Activated naive CD4-positive, alpha-beta T cell (primary cell): ENCODE measurements at places on chromosomes 2 and 18.

DNA sequence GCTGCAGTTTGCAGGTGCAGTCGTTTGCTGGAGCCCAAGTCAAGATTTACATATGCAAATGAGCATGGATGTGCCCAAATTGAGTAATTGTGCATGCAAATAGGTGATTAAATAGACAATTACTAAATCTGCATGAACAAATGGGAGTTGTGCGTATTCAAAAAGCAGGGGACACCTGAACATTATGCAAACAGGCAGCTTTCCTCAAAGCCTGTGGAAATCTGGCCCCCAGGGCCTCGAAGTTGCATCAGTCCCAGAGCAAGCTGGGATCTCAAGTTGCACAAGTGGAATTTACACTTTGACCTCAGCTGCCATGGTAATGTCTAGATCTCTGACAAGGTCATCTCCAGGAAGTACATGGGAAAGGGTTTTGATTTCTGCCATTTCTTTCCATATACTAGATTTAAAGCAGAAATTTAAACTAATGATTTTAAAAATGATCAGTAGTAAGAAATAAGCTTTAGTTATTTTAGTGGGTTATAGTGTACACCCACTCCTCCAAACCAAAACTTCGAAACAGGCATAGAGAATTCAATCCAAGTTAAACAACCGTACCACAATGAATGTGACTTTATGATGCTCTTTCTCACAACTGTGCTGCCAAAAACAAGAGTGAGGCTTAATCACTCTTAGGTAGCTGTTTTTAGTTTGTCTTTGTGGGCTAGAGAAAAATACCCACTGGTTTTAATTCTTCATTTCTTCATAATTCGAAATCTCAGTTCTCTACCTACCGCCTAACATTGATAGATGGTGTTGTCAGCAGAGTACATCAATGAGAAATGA is 110.7 kb downstream of the RND3 start:
- DNase-seq = no peak

DNA sequence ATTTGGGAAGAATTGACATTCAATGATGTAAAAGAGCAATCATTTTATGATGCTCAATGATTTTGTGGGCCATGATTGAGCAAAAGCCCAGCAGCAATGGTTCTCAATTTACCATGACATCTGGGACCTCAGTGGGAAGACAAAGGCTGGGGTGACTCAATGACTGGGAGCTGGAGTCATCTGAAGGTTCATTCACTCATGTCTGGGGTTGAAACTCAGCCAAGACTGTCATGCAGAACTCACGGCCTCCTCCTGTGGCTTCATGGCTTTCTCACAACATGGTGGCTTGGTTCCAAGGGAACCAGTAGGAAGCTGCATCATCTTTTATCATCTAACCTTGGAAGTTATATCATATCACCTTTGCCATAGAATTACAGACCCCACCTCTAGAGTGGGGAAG is 45.1 kb upstream of the CD226 start:
- DNase-seq = no peak

- DNase-seq = no peak
Observed at GRCh38 chr18:78378983-78379382, 600.6 kb upstream of the SALL3 start.

- DNase-seq = no peak
Observed at GRCh38 chr2:68385220-68385906, 20.3 kb downstream of the PLEK start.

GRCh38 chr2:165924946-165925345 is 28.6 kb downstream of the TTC21B start:
- no peak for DNase-seq

DNA sequence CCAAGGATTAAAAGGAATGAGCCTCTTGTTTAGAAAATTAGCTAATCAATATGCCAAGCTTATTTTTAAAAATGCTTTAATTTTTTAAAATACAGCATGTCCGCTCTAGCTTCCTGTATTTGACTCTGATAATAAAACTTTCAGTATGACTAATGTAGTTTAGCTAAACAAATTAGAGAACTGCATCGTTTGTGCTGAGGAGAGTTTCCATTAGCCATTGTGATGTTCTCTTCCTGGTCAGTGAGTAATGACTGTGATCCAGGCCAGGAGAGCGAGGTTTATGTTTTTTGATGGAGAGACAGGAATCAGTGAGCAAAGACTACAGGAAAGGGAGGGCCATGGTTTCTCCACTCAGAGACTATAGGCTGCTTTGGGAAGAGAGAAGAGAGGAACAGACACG is 237.2 kb upstream of the ETAA1 start:
- DNase-seq = no peak

DNA sequence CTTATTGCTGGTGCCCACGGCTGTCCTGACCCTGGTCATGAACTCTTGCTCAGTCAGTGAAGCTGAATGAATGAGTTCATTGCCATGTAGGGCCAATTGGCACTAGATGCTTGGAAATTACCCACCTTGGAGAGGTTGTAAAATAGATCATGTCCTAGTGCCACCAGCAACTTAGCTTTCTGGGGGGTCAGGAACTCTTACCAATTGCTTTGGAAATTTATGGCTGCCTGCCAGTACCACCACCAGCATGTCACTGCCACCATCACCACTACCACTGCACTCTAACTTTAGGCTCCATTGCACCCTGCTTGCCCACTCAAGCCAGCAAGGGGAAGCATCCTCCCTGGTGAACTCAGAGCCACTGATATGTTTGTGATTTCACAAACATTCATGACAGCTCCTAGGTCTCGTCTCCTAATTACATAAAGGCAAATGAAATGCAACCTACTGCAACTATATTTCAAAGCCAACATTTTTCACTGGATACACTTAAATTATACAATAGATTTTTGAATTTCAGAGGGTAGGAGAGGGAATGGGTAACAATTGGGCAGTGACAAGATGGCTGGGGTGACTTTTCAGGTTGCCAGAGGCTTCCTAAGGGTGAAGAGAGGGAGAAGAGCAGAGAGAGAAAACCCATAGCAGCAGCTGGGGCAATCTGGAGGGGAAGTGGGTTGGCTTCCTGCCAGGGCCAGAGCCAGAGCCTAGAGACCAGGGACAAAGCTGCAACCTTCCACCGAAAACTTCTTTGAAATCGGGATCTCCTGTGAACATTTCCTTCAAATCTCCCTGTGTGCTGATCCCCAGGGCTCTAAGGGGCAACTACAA is 3.5 kb upstream of the EMILIN1 start:
- peak; percentile 19 for DNase-seq

GRCh38 chr2:119426801-119427395 is 4.8 kb upstream of the TMEM37 start:
- DNase-seq = no peak

DNA sequence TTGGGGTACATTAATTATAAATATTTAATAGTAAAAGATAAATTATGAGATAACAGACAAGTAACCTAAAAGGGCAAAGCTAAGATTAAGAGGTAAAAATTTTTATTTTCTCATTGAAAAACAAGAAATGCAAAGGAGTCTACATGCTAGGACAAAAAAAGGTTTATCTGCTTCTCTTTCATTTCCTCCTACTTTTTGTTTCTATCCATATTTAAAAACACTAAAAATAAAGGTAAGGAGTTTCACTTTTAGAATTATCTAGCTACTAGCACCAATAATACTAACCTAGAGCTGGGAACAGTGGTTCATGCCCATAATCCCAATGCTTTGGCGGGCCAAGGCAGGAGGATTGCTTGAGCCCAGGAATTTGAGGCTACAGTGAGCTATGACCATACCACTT is 1551.7 kb upstream of the SLC39A10 start:
- DNase-seq = no peak

- no peak for DNase-seq
Observed at GRCh38 chr2:201698588-201699226, at the start of gene MPP4. MPP4 (minus strand) TSS chr2:201698644; CDS start chr2:201693954, 4,690 bp downstream.

DNA sequence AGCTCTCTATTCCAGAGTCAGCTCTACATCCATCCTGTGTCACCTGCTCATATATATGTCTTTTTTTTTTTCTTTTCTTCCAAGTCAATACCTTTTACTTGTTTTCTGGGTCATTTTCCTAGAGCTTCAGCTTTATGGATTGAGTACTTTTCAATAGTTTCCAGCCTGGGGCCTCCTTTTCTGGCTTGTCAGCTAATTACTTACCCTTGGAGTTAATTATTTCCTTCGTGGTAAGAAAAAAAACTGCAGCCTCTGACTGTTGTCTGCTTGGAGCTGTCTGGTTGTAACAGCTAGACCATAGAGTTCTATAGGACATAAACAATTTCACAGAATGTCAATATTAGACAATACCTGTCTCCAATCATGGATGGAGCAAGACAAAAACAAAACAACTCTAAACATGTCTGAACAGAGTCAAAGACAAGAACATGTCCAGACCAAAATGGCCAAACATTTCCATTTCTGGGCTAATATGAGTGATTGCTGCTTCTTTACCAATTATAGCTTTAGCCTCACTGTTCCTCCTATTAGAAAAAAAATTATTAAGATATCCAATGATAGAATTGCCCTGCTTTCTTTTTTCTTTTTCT is 643.1 kb downstream of the SLC4A3 start:
- no peak for DNase-seq

- DNase-seq = no peak
Observed at GRCh38 chr2:218802386-218802994, 20.5 kb downstream of the CYP27A1 start.

DNA sequence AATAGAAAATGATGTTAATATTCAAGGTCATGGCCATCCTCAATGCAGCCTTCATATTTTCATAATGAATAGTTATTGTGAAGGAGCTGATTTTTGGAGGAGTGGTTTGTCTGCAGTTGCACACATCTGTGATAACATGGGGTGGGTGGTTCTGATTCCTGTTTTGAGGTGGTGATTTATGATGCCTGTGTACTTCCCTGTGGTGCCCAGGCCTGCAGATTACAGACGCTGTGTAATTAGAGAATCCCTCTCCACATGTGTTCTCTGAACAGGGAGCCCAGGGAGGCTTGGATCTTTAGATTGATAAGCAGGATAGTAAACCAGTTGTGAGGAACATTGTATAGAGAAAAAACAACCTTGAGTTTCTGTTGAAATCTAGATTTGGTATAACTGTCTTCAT is 117.5 kb downstream of the AGAP1 start:
- DNase-seq = no peak
